Stimulated activated CD8-positive, alpha-beta memory T cell treated with anti-CD3 and anti-CD28 coated beads, Interleukin-2, amount 100 ng/mL, for 1 hour (primary cell): ENCODE measurements at places on chromosomes 13 and 19.

DNA sequence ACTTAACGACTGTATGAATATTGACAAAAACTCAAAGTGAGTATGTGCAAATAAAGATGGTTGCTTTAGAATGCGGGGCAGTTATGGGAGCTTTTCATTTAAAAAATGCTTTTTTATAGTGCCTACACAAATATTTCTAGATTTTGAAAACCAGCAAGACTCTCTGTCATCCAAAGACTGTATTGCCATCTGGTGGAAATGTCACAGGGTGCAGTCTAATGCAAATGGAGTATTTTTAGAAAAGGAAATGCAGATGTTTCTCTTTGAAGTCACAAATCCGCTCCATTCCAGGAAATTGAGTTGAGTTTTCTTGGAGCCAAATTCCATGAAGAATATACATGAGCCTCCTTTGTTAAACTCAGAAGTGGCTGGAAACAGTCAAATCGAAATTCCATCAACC lies 2.3 kb upstream of the C1QTNF9B start:
- DNase-seq = no peak

DNA sequence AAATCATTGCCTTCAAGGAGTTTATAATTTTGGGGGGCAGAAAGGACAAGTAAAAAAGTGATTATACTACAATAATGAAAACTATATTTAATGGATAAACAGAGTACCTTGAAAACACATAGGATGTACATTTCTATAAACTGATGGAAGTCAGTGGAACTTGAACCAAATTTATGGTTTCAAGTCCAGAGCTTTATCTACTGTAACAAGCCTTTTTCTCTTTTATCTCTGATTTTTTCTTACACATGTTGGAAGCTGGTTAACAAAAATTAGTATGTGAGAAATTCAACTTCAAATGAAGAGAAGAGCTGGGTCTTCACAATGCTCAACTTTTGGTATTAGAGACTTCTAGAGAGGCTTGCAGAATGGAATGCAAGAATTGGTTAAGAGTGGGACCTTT lies 393.6 kb downstream of the LMO7 start:
- no peak for DNase-seq

GRCh38 chr19:16360738-16361137 lies 36.1 kb downstream of the KLF2 start:
- DNase-seq = no peak

- no peak for DNase-seq
Measured at GRCh38 chr19:13699786-13700185, 64.5 kb upstream of the MRI1 start.

DNA sequence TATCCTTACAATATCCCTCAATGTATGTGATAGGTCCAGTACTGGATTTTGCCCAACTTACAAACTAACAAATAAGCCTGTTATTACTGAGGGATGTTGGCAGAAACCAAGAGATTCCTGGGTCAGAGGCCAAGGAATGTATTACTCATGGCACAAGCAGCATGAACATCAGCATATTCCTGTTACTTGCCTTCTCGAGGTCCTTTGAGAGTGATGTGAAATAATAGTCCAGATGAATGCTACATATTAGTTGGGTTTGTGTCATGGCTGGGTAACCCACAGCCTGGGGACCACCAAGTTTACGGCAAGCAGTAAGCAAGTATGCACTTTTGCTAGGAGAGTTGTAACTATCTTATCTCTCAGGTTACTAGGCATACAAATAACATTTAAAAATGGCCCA lies 384.5 kb upstream of the GPC6 start:
- DNase-seq = no peak

- no peak for DNase-seq
Measured at GRCh38 chr13:97262058-97262457, 39.9 kb downstream of the MBNL2 start.

DNA sequence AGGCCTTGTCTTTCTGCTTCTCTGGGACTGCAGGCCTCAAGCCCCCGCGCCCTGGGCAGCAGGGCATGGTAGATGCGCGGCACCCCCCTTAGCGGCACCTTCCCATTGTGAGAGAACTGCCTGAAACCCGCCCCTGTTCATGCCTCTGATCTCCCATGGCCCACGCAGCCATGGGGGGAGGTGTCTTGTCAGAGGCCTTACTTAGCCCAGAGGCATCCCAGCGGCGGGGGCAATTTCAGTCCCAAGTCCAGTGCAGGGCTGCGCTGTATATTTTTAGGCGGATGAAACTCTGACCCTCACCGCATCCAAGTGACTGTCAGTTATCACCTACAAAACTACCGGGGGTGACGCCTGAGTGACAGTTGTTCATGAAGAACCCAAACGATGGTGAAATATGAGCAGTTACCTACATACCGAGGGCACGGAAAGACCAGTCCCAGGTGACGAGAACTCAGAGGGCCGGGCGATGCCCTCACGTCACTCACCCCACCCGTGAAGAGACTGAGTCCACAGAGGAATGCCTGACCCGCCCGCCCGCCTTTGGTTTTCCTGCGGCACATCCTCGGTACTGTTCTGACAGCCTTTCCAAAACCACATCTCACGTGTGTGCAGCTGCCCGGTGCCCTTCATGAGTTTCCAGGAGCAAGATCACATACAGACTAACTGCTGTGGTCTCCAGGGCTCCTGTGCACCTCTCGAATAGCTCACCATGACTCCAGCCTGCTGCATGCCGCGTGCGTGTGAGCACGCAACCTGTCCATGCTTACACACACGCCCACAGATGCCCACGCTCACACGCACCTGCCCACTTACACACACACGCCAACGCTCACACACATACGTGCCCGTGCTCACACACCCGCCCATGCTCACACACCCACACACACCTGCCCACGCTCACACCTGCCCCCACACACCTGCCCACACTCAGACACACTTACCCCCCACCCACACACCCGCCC lies 14.4 kb downstream of the IL17D start:
- no peak for DNase-seq

DNA sequence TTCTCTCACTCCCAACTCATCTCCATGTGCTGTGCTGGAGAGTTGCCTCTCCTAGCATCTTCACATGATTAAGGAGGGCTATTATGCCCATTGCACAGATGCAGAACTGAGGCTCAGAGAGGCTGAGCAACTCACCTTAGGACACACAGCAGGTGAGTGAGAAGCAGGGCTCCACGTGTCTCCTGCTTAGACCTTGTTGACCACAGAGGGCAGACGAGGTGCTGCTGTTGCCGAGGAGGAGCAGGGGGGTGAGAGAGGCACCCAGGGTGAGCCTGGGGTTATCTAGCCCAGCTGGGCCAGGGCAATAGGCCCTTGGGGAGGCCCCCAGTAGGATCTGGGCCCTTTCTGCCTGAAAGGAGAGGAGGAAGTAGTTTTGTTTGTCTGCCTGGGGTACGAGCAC lies 2.4 kb upstream of the HSH2D start:
- DNase-seq = no peak

DNA sequence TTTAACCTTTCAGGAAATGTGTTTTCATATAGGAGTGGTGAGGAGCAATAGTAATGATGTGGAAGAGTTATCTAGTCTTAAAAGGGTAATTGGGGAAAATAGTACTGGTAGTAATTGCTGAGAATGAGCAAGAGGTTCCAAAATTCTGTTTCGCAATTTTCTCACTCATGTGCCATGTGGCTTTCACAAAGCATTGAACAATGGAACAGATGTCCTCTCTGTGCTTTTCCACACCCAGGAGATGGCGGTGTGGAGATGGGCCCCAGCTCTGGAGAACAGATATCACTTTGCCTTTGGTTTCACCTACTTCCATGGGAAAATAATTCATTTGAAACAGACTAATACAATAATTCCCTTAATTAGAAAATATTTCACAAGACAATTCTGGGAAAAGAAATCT lies 170.0 kb upstream of the SLC10A2 start:
- no peak for DNase-seq

DNA sequence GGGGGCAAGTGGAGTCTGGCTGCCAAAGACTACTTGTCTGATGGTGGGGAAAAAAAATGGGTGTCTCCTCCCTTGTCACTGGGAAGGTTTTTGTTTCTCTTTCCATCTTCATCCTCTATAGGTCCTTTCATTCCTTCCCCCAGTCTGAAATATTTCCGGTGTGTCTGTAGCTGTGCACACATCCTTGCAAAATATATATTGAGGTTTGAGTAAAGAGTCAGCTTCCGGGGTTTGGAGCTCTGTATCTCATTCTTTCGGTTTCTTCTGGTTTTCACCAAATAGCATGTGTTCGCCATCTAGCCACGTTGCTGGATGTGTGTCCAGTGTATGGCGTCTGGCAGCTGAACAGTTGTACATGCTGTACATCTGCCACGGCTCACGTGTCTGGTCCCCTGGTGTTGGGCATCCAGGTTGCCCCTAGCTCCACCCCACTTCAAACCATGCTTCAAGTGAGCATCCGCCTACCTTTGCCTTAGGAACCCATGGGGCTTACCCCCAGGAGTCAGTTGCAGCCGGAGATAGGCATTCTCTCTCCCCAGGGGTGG lies 142.2 kb downstream of the SIPA1L3 start:
- DNase-seq = peak; percentile 7

DNA sequence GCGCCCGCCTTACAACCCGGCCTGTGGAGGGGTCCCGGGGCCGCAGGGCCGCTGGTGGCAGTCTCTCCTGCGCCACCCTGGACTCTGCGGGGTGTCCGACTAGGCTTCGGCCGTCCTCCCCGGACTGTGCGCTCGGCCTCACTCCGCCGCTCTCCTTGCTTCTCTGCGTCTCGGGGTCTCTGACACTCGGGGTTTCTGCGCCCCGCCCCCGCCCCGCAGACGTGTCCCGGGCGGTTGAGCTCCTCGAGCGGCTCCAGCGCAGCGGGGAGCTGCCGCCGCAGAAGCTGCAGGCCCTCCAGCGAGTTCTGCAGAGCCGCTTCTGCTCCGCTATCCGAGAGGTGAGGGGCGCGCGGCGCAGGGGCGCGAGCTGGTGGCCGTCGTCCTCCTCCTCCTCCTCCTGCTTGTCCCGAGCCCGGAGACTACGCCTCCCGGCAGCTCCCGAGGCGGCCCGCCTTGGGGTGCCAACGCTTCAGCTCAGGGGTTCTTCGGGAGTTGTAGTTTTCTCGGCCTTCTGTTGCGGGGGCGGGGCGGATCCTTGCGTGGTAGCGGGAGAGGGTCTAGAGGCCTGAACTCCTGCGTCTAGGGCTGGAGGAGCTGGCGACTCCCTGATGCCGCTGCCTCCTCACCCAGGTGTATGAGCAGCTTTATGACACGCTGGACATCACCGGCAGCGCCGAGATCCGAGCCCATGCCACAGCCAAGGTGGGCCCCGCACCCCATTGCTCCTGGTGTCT lies 627 bp downstream of the LIN7B start:
- no peak for DNase-seq

DNA sequence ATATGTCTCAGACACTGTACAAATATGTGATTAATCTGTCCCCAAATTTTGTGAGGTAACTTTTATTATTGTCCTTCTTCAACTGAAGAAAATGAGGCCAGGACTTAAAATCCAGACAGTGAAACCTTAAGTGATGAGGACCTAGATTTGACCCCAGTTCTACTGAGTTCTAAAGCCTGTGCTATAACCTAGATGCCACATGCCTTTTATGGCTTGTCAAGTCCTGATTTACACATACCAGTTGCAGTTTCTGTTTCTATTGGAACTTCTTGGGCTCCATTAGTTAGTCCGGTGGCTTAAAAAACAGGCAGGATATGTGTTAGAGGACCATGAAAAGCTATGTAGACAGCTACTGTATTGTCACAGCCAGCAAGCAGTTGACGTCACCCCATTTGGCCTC lies 436.5 kb upstream of the KLHL1 start:
- no peak for DNase-seq
